ENCODE measurements at places on chromosomes 1 and 21.
A peak's percentile ranks its signal among the peaks of the same experiment; 100 is the strongest.

- peak; percentile 49 for DNase-seq
Measured at GRCh38 chr21:44920694-44921604, at the start of gene ITGB2. TSS of gene ITGB2 (minus strand) at chr21:44920899. CDS start at chr21:44910782, 10,117 bp downstream.

DNA sequence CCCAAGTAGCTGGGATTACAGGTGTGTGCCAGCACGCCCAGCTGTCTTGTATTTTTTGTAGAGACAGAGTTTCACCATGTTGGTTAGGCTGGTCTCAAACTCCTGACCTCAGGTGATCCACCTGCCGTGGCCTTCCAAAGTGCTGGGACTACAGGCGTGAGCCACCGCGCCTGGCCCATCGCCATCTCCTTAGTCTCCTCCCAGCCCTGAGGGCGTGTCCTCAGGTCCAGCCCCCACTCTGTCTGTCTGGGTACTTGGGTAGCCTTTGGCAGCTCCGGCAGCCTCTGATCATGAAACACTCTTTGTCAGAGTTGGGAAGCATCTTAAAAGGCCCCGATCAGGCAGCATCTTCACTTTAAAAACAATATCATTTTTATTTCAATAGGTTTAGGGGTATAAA is 90.3 kb upstream of the DISP3 start:
- DNase-seq = no peak

- no peak for DNase-seq
Measured at GRCh38 chr21:37554661-37555379, 188.2 kb downstream of the DYRK1A start.

- no peak for DNase-seq
Measured at GRCh38 chr1:45643978-45644377, 20.1 kb upstream of the CCDC17 start.

DNA sequence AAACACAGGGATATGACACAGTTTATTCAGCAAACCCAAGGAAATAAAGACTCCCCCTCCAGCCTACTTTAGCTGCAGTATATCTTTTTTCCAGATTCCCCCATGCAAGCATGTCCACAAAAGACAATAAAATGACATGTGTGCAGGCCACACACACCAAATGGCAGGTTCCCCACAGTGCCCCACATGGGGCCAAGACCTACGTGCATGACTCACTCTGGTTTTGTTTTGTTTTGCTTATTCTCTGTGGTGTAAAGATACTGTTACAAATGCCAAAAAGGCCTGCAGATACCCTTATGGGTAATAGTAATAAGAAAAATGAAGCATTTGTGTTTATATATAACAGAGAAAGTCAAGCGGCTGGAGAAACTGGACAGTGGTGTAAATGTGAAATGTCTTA is 71.6 kb downstream of the RD3 start:
- DNase-seq = no peak

DNA sequence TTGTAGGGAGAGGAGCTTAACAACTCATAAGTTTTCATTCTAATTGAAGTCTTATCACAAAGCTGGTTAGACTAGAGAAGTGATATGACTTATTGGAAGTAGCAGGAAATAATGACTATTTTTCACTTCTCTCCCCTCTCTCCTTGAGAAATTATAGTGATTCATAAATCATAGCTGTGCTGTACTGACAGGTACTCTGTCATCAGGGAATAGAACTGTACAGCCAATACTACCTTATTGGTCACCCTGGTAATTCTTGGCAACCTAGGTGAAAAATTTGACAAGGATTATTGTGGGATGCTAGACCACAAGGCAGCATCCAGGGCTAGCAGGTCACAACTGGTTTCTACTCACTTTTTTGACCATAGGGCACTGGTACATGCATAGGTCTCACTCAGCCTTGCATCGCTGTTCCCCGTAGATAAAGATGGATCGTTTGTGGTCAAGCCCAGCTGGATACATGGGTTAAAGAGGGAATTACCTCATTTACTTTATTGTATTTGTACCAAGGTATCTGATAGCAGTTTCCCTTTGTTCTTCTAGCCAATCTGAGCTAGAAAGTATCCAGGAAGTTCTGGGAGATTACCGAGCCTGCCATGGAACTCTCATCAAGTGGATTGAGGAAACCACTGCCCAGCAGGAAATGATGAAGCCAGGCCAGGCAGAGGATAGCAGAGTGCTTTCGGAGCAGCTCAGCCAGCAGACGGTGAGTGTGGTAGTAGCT is 113.6 kb downstream of the MACF1 start:
- DNase-seq = no peak

DNA sequence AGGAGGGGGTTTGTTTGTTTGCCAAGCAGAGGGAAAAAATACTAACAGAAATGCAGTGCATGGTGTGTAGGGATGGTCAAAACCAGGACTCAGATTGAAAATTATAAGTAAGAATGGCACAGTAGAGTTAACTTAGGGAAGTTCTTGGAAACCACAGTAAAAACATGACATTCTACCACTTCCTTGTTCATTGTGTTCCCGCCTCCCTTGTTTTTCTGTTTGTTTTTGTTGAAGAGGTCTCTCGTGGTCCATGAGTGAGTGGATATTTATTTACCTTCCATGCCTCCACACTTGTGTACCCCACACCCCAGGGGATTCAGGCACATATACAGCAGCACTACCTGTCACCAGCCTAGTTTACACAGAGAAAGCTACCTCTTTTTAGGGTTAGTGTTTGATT is 69.6 kb downstream of the OLFML2B start:
- no peak for DNase-seq

- DNase-seq = no peak
Measured at GRCh38 chr21:36728371-36729111, 29.6 kb downstream of the SIM2 start.

GRCh38 chr1:159203610-159204009 is 1.1 kb upstream of the ACKR1 start:
- DNase-seq = no peak

GRCh38 chr1:64687725-64688327 is 57.0 kb upstream of the RAVER2 start:
- no peak for DNase-seq

DNA sequence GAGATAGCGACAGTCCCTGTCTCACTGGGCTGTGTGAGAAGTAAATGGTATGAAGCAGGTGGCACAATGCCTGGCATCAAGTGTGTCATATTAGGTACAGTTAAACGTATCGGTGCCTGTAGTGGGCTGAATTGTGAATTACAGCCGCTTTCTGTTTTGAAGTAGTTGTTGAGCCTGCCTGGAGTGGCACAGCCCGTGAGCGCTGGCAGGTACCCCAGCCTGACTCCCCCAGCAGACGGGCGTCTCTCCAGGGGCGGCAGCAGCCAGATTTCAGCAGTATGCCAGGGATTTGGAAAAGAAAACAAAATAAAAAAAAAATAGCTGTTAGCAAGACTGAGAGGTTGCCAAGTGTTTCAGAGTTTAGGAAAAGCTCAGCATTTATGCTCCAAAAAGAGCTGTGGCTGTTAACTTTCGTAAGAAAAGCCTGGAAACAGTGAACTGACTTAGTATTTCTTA is 26.6 kb upstream of the GPR153 start:
- DNase-seq = no peak

DNA sequence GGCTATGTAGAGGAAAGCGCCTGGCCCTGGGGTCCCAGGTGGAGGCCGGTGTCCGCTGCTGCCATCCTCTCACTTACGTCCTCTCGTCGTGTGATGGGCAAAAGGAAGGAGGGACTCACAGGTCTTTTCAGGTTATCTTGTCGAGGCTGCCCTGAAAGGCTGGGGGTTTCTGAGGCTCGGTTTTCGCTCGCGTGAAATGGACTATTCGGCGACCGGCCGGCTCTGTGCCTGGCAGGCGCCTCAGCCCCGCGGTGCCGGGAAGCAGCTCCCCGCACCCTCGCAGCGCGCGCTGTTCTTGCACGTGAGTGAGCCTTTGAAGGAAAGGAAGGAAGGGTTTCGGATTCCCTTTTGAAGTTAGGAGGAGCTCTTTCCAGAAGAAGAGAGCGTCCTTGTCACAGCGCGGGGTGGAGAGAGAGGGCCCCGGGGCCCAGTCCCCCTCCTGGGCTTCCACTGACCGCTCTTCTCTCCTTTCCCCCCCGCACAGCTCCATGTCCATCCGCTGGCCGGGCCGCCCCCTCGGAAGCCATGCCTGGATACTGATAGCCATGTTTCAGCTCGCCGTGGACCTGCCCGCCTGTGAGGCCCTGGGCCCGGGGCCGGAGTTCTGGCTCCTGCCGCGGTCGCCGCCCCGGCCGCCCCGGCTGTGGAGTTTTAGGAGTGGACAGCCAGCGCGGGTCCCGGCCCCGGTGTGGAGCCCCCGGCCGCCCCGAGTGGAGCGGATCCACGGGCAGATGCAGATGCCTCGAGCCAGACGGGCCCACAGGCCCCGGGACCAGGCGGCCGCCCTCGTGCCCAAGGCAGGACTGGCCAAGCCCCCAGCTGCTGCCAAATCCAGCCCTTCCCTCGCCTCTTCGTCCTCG is 57.2 kb downstream of the AJAP1 start:
- no peak for DNase-seq

- no peak for DNase-seq
Measured at GRCh38 chr1:38028671-38029070, 16.1 kb downstream of the UTP11 start.

DNA sequence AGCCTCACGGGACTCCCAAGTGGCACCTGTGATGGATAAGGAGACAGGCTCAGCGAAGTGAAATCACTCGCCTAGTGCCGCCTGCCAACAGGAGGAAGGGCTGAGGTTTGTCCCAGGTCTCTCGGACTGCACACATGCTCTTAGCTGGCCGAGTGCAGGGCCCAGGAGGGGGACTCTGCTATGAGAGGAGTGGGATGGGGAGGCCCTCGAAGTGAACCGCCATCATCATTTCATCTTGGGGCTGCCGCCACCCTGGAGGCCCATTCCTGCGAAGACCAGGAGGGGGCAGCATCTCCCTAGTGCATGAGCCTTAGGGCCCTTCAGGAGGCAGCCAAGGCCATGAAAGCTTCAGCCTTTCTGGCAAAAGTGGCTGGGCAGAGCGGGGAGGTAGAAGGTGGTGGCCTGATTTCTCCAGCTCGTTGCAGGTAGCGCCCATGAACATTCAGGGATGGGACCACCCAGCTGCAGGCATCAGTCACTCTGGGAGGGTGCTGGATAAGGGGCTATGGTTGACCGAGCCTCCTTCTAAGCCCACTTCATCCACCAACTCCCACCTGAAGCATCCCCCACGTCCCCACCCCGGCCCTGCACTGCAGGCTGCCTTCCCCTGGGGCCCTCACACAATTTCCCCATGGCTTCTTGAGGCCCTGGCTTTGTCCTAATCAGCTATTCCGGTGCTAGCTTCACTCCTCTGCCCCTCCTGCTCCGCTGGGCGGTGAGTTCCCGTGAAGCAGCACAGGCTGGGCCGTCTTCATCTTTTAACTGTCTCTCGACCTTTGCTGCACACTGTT is 17.2 kb upstream of the RASSF5 start:
- peak; percentile 81 for DNase-seq

DNA sequence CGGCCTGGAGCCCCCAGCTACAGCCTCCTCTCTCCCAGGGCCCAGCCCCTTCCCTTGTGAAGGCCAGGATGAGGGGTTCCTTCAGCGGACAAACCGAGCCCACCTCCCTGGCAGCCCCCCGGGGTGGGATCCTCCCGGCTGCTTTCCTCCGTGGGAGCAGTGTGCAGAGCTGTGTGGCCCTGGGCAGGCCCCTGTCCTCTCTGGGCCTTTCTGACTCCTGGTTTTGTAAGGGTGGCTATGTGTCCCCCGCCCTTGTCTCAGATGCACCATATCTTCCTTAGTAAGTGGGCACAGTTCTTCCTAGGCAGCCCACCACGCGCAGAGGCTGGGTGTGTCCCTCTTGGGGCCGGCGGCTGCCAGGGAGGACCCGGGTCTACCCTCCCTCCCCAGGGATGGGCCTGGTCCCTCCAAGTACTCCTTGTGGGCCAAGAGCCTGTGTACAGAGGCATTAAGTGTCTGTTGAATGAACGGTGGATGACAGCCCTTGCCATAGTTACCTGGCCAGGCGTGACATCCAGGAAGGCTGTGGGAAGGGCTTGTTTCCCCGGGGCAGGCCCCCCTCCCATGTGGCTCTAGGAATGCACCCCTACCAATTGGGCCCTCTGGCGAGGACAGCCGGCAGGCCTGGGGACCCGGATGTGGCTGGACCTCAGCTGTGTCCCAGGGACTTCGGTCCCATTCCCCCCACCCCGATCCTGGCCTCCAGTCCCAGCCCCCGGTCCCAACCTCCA is 3.8 kb downstream of the SMIM1 start:
- DNase-seq = no peak

DNA sequence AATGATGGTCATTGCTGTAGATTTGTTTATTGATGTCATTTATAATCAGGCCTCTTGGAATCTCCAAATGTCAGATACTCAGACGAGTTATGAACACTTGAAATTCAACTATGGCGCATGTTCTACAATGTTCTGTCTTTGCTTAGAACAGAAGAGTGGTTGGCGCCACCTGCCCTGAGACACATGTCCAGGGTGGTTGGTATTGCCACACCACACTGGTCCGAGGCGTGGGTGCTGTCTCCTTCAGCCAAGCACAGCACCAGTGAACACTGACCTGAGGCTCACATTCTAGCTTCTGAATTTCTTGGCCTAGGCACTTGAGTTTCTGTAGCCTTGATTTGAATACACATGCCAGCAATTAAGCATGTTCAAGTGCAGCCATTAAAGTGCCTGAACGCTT is 10.1 kb upstream of the BMP8A start:
- no peak for DNase-seq

DNA sequence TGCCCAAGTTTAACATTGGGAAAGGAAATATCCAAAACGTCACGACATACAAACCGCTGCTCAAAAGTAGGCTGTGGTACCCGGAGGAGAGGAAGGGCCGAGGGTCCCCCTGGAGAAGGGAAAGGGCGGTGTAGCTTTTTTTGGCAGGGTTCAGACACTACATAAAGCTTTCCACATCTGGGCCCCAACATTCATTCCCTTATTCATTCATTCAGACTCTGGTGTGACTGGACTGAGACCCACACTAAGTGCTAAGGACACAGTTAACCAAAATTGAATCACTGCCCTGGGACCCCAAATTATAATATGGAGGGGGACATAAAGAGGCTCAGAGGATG is 10.3 kb upstream of the COL8A2 start:
- no peak for DNase-seq

GRCh38 chr21:25273959-25274358 is 333.3 kb downstream of the MRPL39 start:
- DNase-seq = no peak

GRCh38 chr1:204075139-204075521 is 2.2 kb downstream of the SOX13 start:
- DNase-seq = no peak

GRCh38 chr1:175405766-175406165 is 213.2 kb upstream of the KIAA0040 start:
- no peak for DNase-seq

GRCh38 chr1:39802496-39803260 is 14.0 kb upstream of the BMP8B start:
- no peak for DNase-seq

- DNase-seq = no peak
Measured at GRCh38 chr1:219478811-219479210, 134.1 kb downstream of the ZC3H11B start.

- DNase-seq = no peak
Measured at GRCh38 chr1:160942926-160943325, 11.7 kb downstream of the ITLN2 start.

DNA sequence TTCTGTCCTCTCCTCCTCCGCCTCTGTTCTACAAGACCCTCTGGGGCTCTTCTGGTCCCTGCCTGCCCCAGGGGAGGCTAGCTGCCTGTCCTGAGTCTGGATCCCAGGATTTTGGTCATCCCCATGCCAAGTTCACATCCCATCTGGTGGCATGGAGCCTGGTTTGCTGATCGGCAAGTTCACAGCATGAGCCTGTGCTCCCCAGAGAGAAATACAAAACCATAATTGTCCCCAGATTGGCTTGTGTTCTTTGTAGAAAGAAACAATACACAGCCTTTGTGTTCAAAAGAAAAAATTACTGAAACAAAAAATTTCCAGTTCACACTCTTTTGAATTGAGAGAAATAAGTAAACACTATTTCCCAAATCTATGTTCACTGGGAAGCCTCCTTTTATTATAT is 149.4 kb upstream of the ZC3H12A start:
- no peak for DNase-seq
